ENCODE measurements at places on chromosomes 12 and 14. TPM values are rescaled to one million over a fixed set of nuclear protein-coding genes. Genes with fewer than 3 reads are reported as not detected.

DNA sequence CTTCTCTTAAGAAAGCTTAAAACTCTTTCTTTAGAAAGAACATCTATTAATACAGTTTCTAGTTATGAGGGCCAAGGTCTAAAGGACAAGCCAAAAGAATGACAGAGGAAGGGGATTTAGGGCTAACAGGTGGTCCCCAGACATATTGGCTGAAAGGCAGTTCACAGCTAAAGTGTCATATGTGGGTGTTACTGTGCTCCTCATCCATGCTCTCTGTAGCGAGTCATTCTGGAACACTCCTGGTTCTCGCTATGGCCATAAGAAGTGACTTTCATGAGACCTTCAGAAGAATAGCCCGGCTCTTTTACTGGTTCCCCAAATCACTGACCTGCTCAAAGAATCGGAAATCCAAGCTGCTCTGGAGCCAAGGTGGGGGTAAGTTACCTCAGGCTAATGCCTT lies 55.0 kb downstream of the TBK1 start:
- no peak overlapping the region for H3K4me3 ChIP-seq
- no peak for DNase-seq
- H3K27ac ChIP-seq: peak overlapping the region; percentile 30
- no peaks in the 10 kb centered on the region for H3K36me3 ChIP-seq

DNA sequence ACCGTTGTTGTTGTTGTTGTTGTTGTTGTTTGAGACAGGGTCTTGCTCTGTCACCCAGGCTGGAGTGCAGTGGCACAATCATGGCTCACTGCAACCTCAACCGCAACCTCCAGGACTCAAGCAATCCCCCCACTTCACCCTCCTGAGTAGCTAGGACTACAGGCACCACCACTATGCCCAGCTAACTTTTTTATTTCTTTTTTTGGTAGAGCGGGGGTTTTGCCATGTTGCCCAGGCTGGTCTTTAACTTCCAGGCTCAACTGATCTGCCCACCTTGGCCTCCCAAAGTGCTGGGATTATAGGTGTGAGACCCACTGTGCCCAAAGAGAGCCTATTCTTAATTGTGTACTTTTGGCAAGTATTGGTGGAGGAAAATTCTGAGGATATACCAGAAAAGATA lies 25.7 kb downstream of the MOK start:
- no peaks in the 10 kb centered on the region for H3K4me1 ChIP-seq
- no peak overlapping the region for H3K4me3 ChIP-seq
- no peak overlapping the region for H3K27ac ChIP-seq
- no peak for DNase-seq
- no peaks in the 10 kb centered on the region for H3K36me3 ChIP-seq

- H3K4me1 ChIP-seq: no peaks in the 10 kb centered on the region
- no peaks in the 10 kb centered on the region for H3K36me3 ChIP-seq
- no peak overlapping the region for H3K27ac ChIP-seq
- no peaks in the 10 kb centered on the region for H3K27me3 ChIP-seq
- H3K4me3 ChIP-seq: no peak overlapping the region
Measured at GRCh38 chr12:103333676-103334075, 162.1 kb downstream of the C12orf42 start.

DNA sequence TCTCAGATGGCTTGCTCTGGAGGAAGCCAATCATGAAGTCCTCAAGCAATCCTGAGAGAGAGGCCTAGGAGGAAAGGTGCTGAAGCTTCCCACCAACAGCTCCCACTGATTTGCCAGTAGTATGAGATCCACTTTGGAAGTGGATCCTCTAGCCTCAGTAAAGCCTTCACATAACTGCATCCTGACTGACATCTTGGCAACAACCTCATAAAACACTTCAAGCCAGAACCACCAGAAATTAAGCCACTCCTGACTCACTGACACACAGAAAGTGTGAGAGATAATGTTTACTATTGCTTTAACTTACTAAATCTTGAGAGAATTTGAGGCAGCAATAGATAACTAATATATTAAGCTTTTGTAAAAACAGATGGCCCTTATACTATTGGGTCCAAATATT lies 11.7 kb upstream of the TMX1 start:
- H3K4me1 ChIP-seq: no peaks in the 10 kb centered on the region
- no peak for DNase-seq
- H3K27me3 ChIP-seq: no peaks in the 10 kb centered on the region
- no peak overlapping the region for H3K4me3 ChIP-seq

DNA sequence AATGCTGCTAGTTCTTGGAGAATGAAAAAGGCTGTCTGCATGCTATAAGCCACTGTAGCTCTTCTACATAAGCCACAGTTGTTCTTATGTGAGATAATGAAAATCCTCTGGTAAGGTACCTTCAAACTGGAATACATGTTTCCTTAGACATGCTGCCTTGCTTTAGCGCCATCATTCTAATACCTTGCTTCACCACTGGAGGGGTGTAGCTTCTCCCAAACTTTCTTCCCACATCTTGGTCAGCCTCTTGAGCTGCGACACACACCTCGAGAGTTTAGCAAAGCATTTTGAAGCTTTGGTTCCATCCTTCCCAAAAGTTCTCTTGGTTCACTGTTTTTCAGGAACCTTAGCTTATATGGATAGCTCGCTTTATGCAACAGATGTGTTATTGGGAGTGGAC lies 69.5 kb downstream of the NKX2-1 start:
- no peaks in the 10 kb centered on the region for H3K27me3 ChIP-seq
- H3K36me3 ChIP-seq: no peaks in the 10 kb centered on the region
- DNase-seq: no peak
- H3K27ac ChIP-seq: no peak overlapping the region
- no peak overlapping the region for H3K4me3 ChIP-seq

DNA sequence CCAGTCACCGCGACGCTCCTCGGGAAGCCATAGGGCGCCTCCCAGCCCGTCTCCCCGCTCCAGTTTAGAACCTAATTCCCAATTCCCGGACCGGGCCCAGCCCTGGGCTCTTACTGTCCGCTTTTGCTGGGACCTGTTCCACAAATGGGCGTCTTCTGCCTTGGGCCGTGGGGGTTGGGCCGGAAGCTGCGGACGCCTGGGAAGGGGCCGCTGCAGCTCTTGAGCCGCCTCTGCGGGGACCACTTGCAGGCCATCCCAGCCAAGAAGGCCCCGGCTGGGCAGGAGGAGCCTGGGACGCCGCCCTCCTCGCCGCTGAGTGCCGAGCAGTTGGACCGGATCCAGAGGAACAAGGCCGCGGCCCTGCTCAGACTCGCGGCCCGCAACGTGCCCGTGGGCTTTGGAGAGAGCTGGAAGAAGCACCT lies 797 bp downstream of the UNG start:
- peaks cover 4% of the 10 kb centered on the region for H3K4me1 ChIP-seq
- no peaks in the 10 kb centered on the region for H3K36me3 ChIP-seq
- H3K4me3 ChIP-seq: peak overlapping the region; percentile 89
- H3K27me3 ChIP-seq: no peaks in the 10 kb centered on the region
- H3K27ac ChIP-seq: peak overlapping the region; percentile 91

GRCh38 chr14:45212231-45212630 lies 40.8 kb downstream of the MIS18BP1 start:
- no peak overlapping the region for H3K27ac ChIP-seq
- no peaks in the 10 kb centered on the region for H3K4me1 ChIP-seq
- H3K27me3 ChIP-seq: no peaks in the 10 kb centered on the region

DNA sequence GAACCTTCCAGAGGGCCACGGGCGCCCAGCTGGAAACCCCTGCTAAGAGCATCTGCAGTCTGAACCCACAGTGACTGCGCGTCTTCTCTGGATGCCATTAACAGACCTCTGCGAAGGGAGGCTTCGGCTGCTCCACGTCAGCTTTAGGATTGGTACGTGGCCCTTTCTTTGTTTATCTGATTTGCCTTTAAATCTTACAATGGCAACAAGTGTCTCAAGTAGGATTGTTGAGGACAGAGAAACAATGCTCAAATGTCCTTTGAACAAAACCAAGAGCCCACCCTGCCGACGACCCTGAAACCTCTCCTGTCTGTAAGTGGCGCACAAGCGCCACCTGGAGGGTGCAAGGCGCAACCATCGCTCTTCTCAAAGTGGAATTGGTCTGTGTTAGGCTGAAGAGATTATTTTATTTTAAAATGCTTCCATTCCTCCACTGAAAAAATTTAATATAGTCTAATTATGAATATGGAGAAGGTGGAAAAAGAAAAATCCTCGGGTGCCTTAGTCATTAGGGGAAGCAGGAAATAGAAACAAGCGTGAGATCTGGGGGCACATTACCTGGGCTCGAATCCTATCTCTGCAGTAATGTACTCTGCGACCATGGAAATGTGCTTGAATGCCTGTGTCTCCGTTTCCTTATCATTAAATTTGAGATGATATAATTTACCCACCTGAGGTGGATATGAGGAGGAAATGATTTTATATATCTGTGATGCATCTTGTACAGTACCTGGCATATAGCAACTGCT lies 82.6 kb upstream of the PTPRB start:
- no peaks in the 10 kb centered on the region for H3K36me3 ChIP-seq
- peak overlapping the region; percentile 29 for H3K27ac ChIP-seq
- DNase-seq: peak; percentile 24
- H3K27me3 ChIP-seq: no peaks in the 10 kb centered on the region
- peak overlapping the region; percentile 12 for H3K4me3 ChIP-seq

- peak; percentile 82 for DNase-seq
- H3K27me3 ChIP-seq: no peaks in the 10 kb centered on the region
- no peak overlapping the region for H3K4me3 ChIP-seq
Measured at GRCh38 chr12:6347367-6348338, 5.8 kb upstream of the TNFRSF1A start.

- no peak overlapping the region for H3K27ac ChIP-seq
- DNase-seq: no peak
- no peaks in the 10 kb centered on the region for H3K4me1 ChIP-seq
- H3K36me3 ChIP-seq: no peaks in the 10 kb centered on the region
Measured at GRCh38 chr12:13588574-13588973, 392.0 kb downstream of the EMP1 start.

DNA sequence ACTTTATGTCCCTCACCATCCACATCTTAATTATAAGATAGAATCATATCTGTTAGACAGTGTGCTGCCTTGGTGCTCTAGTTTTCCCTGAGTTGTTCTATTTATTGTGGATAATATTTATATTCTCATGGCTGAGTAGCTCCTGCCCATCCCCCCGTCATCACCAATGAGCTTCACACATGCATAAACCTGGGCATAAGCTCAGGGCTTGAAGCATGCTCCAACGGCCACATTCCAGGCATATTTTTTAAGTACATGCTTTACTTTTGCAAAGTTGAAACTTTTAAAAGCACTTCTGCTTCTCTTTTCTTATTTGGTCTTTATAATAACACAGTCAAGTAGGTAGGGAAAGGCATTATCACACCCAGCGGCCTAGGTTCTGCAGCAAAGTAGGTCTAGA lies 3.4 kb upstream of the FBXO34 start:
- no peak overlapping the region for H3K4me3 ChIP-seq
- no peak overlapping the region for H3K27ac ChIP-seq
- H3K4me1 ChIP-seq: no peaks in the 10 kb centered on the region
- H3K36me3 ChIP-seq: no peaks in the 10 kb centered on the region
- no peak for DNase-seq
- no peaks in the 10 kb centered on the region for H3K27me3 ChIP-seq

- peaks cover 3% of the 10 kb centered on the region for H3K27me3 ChIP-seq
- H3K27ac ChIP-seq: no peak overlapping the region
- H3K4me1 ChIP-seq: peaks cover 6% of the 10 kb centered on the region
- DNase-seq: no peak
Measured at GRCh38 chr12:130167537-130167936, 5.3 kb downstream of the FZD10 start.

- no peaks in the 10 kb centered on the region for H3K27me3 ChIP-seq
- H3K4me1 ChIP-seq: no peaks in the 10 kb centered on the region
- H3K4me3 ChIP-seq: no peak overlapping the region
- no peak for DNase-seq
Measured at GRCh38 chr14:49052521-49052920, 533.7 kb downstream of the RPS29 start.

DNA sequence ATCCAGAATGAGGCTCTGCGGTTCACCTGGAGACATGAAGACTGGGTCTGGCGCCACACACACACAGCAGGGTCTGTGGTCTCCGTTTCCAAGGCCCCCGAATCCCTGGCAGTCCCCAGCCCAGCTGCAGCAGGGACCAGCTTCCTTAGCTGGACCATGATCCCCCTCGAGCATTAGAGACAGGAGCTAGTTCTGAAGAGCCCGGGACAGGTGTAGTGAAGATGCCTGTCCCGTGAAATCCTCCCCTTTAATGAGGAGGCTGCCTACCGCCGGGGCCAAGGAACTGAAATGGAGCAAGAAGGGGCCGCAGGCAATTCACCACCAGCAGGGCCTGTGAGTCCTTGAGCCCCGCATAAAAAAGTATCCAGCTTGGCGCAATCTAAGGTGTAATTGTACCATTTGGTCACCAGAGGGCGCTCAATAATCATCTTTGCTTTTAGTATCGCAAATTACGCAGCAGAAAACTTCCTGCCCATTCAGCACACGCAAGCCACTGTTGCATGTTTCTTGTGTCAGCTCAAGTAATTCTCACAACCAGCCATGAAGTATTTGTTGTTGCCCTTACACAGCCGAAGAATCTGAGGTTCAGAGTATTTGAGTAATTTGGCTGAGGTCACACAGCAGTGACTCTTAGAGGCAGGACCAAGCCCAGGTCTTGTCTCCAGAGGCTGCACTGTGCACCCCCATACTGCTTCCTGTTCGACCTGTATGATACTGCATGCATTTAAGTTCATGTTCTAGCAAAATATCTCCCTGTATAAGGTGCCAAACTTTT lies 54.3 kb upstream of the PPP2R5C start:
- no peaks in the 10 kb centered on the region for H3K4me1 ChIP-seq
- H3K4me3 ChIP-seq: no peak overlapping the region
- no peaks in the 10 kb centered on the region for H3K36me3 ChIP-seq
- H3K27ac ChIP-seq: peak overlapping the region; percentile 49

SLC17A8 gene
- not detected for total RNA-seq

BIN2 gene
- 0.29 TPM for total RNA-seq

SLC6A12 gene
- 0.28 TPM for total RNA-seq

GALNT8 gene
- total RNA-seq: not detected

MYH6 gene
- total RNA-seq: not detected

LAG3 gene
- total RNA-seq: 4.4 TPM

ACOT6 gene
- not detected for total RNA-seq
